ENCODE measurements at places on chromosomes 7 and 10.

DNA sequence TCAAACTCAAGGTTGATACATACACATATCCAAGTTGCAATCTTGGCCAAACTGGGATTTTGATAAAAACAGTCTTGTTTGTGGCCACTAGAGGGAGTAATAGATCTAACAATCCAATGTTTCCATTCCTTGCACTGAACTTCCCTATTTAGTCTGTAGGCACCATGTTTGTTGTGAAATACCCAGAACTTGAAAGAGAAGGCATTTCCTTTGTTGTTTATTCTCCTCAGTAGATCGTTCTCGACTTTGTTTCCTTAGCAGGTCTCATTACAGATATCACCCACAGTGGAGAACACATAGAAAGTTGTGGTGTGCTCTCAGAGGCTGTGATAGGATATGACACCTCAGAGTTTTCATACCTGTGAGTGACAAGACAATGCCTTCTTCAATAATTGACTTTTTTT is 70.3 kb upstream of the MXI1 start:
- peak; percentile 35 for DNase-seq

DNA sequence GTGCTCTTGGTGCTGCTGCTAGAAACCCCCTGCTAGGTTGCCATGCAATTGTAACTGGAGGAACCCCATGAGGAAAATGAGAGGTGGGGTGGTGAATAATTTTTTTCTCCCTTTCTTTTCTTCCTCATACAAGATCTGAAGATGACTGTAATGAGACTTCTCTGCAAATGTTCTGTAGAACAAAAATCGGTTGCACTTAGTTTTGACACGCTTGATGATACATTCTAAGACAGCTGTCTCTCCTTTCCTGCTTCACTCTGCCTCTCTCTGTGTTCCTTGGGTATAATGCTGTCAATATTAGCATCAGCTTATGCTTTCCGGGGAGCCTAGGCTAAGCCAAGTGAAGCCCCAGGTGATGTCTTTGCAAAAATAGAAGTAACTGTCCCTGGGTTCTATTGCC is 721.5 kb downstream of the POM121L12 start:
- no peak for DNase-seq

DNA sequence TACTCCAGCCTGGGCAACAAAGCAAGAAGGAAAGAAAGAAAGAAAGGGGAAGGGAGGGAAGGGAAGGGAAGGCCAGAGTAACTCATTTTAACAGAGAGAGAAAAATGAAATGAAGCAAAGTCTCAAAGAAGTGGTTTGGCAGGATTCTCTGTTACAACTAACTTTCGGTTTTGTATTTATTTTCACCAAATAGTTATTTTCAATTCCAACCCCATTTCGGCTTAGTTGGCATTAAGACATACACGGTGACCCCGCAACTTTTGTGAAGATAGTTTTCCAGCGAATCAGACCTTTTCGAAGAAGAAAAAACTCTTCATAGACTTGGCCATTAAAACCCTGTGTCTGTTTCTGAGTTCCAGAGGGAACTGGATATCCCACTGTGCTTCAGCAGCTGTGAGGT is 45.2 kb upstream of the LYZL2 start:
- no peak for DNase-seq

GRCh38 chr10:88792661-88793060 is 9.9 kb upstream of the LIPM start:
- no peak for DNase-seq

- no peak for DNase-seq
Measured at GRCh38 chr7:16504019-16504418, 22.6 kb upstream of the LRRC72 start.
